GOT3 (cell line): ENCODE measurements at places on chromosomes 5 and 9.

DNA sequence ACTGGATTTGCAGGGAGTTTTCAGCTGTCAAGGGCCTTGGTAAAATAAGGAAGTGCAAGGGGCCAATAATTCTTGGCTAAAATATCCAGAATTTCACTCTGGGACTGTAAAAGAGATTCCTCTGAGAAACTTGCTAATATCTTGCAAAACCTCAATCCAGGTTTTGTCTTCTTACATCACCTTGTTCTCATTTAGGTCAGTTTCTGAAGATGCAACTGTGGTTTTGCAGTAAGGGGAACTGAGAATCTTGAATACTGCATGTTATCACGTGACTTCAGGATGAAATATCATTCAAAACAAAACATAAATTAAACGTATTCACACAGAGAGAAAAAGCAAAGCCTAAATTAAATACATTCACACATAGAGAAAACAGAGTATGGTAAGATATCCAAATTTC, 35.0 kb upstream of the RIC1 start:
- DNase-seq: no peak

- no peak for DNase-seq
Observed at GRCh38 chr9:90442723-90443122, 199.9 kb downstream of the DIRAS2 start.

GRCh38 chr5:32302835-32303754, 9.6 kb downstream of the MTMR12 start:
- DNase-seq: no peak

DNA sequence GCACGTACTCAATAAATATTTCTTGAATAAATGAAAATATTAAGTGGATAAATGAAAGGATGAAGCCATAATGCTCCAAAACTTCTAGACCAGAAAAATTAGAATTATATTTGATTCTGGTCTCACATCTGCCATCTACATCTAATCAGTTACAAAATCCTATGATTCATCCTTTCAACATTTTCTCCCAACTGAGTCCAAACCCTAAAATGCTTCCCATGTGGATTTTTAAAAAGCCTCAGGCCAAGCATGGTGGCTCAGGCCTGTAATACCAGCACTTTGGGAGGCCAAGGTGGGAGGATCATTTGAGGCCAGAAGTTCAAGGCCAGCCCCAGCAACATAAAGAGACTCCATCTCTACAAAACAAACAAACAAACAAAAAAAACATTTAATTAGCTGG, 31.6 kb upstream of the FST start:
- DNase-seq: no peak
